ENCODE measurements at places on chromosomes 7 and 10.

GRCh38 chr7:6278749-6279310 is 6.4 kb upstream of the CYTH3 start:
- no peak for DNase-seq

- DNase-seq, result no peak
Observed at GRCh38 chr10:110499796-110500514, 2.2 kb downstream of the DUSP5 start.

DNA sequence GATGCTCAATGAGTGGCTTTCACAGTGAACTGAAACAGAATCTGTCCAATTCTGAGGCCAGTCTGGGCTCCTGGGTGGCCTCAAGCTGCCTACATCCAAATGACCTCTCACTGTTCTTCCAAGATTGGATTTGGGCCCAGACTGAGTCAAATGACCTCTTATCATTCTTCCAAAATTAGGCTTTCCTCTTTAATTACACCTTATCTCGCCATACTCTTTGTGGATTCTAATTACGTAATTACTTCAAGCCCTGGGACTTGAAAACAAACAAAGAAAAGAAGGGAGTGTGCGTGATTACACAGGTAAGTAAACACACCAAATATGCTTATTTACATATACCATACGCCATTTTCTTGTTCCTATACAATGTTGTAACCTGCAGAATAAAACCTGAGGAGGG is 18.8 kb downstream of the SORBS1 start:
- DNase-seq, result no peak

- DNase-seq, result peak; percentile 61
Observed at GRCh38 chr10:76297780-76298281, 866.4 kb downstream of the LRMDA start.

DNA sequence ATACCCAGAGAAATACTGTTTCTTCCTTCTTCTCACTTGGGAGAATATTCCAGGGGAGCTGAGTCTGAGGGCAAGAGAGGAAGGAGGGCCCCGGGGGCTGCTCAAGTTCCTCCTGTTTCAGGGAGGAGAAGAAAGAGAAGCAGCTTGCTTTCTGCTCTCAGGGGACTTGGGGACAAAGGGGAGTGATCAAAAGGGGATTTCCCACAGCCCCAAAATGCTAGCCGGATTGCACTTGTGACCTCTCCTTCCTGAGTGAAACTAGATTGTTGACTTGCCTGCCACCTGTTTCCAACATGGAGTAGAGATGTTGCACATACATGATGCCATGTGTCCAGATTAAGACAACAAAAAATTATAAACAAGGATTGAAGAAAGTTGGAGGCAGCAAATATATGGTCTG is 28.7 kb upstream of the PDCD4 start:
- no peak for DNase-seq

DNA sequence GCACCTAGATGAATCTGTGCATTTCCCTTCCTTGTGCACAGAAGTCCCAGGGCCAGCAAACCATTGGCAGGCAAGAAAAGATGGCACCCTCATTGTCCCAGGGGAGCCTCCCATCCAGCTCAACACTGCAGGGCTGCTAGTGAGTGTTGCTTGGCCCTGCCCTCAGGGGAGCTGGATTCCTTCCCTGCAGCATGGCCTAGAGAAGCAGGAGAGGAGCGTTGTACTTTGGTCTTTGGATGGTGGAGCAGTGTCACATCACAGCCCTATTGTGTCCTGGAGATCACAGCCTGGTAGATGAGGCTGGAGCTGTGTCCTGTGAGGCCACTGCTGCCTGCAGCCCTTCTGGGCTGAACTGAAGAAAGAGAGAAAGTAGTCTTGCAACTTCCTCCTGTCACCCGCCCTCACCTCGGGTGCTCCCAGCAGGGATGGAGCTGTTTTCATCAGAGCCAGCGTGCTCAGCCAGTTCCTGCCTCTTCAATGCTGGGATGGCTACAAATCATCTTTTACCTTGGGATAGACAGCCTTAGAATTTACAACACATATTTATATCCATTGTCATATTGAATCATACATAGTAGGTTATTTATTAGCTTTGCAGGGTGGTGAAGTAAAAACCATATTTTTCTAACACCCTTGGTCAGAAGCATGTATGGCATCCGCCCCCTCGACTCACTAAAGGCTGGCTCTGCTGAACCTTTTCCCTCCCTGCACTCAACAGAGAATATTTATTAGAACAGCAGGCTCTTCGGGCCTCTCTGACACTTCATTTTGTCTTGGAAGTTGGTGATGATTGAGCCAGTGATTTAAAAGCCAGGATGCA is 43.1 kb upstream of the FAM180A start:
- DNase-seq, result no peak

DNA sequence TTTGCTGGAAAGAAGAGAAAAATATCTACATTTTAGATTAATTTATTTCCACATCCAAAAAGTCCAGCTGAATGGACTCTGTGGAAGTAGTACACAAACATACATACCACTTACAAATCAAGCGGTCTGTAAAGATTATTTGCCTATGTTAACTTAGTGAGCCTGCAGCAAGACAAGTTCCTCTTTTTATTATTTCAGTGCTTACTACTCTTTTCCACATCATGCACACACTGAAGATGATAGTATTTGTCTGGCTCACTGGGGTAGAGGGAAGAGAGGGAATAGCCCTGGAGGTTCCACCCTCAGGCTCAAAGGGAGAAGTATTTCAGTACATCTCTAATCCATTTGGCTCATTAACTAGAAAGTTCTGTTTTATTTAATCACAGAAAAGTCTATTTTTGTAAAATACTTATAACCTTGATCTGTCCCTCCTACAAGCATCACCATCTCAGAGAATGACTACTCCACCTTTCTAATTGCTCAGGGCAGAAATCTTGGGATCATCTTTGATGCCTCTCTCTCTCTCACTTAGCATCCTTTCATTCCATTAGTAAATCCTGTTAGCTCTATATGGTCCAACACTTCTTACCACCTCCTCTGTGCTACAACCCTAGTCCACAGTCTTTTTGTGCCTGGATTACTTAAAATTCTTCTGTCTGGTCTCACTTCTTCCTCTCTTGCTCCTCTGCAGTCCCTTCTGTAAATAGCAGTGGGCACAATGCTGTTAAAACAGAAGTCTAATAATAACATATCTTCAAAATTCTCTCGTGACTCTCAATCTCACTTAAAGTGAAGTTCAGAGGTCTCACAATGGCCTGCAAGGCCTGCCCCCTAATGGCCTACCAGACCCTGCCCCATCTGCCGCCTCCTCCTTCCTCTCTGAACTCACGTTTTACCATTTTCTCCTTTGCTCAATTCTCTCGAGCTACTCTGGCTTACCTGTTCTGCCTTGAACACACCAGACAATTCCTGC is 64.3 kb upstream of the CCDC6 start:
- peak; percentile 66 for DNase-seq

DNA sequence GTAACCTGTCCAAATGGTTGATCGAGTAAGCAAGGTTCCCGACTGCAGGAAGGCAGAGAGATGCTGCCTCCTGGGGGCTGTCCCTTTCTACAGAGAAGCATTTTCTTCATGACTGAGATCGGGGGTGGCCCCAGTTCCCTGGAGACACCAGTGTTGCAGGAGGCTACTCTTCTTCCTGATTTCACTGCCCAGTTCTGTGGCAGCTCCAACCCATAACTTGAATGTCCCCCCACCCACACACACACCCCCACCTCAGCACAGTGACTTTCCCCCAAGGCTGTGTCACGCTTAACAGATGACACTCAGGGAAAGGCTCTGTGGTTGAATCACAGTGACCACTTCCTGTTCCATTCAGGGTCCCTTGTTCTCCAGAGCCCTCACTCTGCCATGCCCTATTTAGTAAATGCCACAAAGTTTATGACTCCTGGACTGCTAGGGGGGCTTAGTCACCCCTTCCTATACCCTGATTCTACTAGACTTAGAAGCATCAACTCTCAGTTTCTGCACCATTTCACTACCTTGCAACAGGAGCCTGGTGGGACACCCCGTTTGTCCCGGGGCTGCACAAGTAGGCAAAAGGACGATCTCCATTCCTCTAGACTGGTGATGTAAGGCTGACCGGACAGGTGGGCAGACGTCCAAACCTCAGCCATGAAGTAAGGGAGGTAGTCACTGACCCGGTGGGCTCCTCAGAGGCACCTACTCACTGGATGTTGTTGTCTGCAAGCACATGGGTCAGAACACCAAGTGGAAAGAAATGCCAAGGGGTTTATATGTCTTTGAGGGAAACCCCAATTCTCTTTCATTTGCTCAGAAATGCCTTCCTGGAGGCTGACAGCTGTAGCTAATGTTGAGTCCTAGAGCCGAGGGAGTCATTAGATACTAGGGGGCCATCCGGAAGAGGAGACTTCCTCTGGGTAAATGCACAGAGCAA is 31.3 kb upstream of the SMC3 start:
- DNase-seq, result no peak

- no peak for DNase-seq
Observed at GRCh38 chr10:112201334-112201733, 17.8 kb upstream of the GPAM start.

DNA sequence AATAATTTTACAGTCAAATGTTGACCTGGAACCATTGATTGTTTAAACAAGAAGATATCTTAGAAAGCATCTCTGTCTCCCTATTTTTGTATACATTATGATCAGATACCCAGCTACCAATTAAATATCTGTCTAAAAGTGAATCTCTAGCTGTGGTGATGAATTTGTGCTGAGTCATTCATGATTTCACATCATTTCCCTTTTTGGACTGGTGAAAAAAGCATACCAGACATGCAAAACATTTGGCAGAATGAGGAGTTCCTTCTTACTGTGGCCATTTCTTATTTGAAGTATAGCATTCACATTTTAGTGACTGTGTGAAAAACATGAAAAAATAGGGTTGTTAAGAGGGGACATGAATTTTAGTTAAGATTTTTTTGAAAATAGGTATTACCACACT is 98.0 kb upstream of the GATA3 start:
- peak; percentile 3 for DNase-seq

GRCh38 chr10:77253556-77254064 is 384.0 kb downstream of the KCNMA1 start:
- DNase-seq, result no peak

DNA sequence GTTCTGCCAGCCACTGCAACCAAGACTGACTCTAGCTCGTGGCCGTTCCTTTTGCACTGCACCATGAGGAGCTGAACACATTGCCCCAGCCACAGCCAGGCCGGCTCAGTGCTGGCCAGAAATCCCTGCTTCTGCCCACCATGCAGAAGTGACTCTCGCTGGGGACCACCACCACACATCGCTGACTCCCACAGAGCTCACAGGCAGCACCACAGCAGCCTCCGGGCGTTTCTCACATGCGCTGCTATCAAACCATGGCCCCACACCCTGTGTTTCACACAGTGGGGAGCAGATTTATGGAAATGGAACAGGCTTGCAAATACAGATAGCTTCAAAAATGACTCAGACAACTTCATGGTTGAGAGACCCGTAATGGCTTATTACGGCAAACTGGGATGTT is 15.4 kb upstream of the SDK1 start:
- DNase-seq, result no peak

DNA sequence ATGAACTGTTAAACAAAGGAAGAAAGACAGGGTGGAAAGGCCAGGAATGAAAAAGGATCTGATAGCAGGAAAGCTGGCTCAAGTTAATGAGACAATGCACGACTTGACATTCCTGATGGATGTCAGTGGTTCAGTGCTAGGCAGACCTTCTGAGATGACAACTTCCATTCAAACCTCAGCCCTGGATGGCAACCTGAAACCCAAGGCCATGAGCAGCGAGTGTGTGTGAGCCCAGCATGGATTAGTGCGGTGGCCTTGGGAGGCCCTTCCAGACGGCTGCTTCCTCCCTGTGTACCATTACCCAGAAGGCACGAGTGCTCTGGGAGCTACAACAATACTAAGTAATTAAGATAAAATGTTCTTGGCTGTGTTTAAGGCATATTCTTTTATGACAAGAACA is 18.8 kb downstream of the TRIL start:
- DNase-seq, result no peak

DNA sequence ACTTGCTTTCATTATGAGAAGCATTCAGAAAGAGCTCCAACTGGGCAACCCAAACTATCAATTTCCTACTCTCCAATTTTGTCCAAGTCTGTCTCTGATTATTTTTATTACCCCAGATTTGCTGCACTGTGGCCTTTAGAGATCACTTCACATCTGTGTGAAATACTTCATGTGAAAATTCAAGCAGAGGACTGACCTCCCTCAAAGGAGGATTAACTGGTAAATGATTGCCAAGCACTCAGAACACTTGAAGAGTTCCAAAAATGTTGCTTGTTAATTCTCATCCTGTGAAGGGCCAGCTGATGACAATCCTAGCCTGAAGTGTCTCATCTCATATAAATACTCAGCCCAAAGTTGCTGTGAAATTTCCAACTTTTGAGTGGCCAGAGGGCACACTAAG is 182.8 kb upstream of the DGKB start:
- no peak for DNase-seq

DNA sequence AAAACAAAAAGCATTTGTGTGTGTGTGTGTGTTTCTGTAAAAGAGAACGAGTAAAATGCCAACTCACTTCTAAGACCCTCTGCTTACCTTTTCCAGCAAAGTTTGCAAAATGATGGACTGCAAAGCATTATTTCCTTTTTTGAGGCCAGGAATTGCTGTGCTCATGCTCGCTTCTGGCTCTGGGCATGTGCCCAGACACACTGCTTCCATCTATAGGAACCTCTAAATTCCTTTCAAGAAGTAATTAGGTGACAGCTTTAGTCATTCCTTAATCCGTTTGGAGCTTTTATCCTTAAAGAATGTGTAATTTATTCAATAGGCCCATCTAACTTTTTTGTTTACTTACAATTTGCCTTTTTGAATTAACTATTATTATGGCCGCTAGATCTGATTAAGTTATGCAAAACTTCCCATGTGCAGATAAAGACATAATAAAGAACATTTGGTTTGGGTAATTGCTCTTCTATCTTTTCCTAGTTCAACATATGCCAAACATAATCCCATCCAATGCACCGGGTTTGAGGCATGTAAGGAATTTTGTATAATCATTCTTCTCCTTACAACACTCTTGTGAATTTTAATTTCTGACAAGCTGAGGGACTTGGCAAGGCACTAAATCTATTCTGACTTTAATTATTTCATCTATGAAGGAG is 34.7 kb downstream of the A1CF start:
- DNase-seq, result peak; percentile 8

GRCh38 chr7:49166441-49166840 is 242.1 kb downstream of the CDC14C start:
- no peak for DNase-seq

- DNase-seq, result no peak
Observed at GRCh38 chr7:80070391-80070790, 64.2 kb upstream of the GNAI1 start.

- no peak for DNase-seq
Observed at GRCh38 chr10:603745-604144, 85.7 kb downstream of the DIP2C start.

- no peak for DNase-seq
Observed at GRCh38 chr10:61481597-61481996, 28.4 kb upstream of the TMEM26 start.

GRCh38 chr7:2357571-2357970 is 2.9 kb downstream of the EIF3B start:
- DNase-seq, result no peak

All from NCI-H526 (cell line).